ENCODE measurements at places on chromosomes 2 and 18.

DNA sequence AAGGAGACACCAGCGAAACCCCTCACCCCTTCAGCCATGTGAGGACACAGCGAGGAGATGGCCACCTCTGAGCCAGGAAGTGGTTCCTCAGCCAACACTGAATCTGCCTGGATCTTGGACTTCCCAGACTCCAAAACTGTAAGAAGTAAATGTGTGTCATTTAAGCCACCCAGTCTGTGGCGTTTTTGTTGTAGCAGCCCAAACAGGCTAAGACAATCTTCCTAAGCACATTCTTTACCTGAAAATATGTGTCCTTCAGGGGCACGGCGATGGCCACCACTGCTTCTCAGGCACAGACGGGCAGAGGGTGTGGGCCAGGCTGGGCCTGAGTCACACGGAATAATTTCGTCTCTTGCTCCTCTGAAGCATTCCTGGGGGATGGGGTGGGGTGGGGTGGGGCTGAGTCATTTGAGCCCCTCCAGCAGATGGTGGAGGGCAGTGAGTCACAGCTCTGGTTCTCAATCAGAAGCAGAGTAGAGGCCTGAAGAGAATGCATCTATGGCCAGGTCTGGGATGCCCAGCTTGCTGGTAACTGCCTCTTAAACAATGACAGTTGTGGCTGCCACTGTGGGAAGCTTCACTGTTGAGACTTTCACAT, 142.4 kb downstream of the CAPN13 start:
- ATAC-seq: peak; percentile 75

GRCh38 chr2:72274380-72274797, 126.7 kb upstream of the CYP26B1 start:
- ATAC-seq: no peak

GRCh38 chr2:236107536-236107935, 60.6 kb downstream of the GBX2 start:
- no peak for ATAC-seq

DNA sequence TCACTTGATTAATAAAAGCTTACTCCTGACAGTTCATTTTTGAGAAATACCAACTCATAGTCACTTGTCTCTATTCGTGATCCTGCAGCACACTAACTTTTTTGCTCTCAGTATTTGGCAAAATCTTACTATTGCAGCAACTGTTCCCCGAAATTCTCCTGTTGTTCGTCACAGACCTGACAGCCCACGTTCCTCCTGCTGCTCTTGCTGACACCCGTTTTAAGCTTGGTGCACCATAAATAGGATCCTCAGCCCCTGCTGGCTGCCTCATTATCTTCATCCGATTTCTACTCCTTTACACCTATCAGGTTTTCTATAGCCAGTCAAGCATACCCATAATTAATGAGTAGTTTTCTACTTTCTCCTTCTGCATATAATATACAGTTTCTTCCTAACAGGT, 368.8 kb downstream of the PLCL1 start:
- ATAC-seq: no peak

DNA sequence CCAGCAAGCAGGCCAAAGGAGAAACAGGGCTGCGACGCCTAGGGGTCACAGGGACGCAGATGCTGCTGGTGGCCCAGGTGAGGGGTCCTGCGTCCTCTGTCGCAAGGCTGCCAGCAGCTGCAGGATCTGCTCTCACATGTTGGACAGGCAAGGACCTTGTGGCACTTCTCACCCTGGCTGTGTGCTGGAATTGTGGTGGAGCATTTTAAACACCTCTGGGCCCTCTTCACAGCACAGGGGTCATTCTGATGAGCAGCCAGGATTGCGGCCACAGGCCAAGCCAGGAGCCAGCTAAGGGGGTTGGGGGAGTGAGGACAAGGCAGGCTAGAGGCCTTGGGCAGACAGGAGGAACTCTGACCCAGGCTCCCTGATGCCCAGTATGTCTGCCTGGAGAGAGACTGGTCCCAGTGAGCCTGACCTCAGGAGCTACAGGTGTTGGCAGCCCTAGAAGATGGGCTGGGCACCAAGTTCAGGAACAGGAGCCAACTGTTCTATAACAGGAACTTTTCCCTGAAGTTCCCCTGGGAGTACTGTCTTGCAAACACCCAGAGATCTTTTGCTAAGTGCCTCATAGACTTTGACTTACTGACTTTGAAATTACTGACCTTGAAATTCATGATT, 40.2 kb downstream of the EFR3B start:
- ATAC-seq: no peak

GRCh38 chr18:25735459-25735858, 355.0 kb downstream of the SS18 start:
- no peak for ATAC-seq

- ATAC-seq: no peak
Observed at GRCh38 chr2:25246001-25246400, 77.6 kb upstream of the POMC start.

All from activated T-helper 17 cell treated with anti-CD3 and anti-CD28 coated beads, Interleukin-2, amount 50 U/mL, for 72 hours (primary cell).